Kidney tubule cell (primary cell): ENCODE measurements at places on chromosomes 1 and 21.

GRCh38 chr1:208187499-208188041, 56.6 kb downstream of the PLXNA2 start:
- DNase-seq = no peak

GRCh38 chr1:39139723-39140360, 64.7 kb upstream of the MACF1 start:
- DNase-seq = no peak

GRCh38 chr1:232385221-232385620, 244.7 kb downstream of the SIPA1L2 start:
- DNase-seq = peak; percentile 55

GRCh38 chr1:41484402-41485241, at the start of gene EDN2:
EDN2 (minus strand) TSS chr1:41484683; CDS start chr1:41484601, 82 bp downstream.
- DNase-seq = peak; percentile 86

DNA sequence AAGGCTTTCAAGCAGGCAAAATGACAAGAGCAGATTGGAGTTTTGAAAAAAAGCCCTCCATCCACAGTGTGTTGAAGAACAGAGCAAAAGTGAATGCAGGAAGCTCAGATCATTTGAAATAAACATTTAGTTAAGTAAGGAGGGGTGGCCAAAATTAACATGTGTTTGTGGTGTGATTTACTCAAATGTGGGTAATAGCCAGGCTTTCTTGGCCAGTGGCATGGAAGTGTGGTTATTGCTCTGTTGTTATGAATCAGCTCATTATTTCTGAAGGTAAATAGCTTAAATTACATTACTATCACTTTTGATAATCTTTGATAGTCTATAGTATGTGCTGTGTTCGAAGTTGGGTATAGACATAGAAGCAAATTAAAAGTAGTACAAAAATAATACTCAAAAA, 485.9 kb downstream of the LMO4 start:
- no peak for DNase-seq

DNA sequence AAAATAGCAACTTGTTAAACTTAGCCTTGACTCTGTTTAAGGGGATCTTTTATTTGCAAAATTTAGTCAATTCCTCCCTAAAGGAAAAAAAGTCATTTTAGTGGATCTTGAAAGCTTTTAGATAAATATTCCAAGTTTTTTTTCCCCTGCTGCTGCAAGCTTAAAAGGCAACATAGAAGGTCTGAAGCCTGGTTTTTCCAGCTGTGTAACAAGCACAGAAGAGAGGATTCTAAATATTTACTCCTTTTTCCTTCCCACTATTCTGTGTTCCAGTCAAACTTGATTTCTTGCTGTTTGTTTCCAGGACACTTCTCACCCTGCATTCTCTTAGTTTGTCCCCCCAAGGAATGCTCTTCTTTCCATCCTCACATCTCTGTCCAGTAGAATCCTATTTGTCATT, 86.7 kb downstream of the NFIA start:
- no peak for DNase-seq
